ENCODE measurements at places on chromosomes 13 and 19. TPM values are rescaled to one million over a fixed set of nuclear protein-coding genes. Genes with fewer than 3 reads are reported as not detected.

DNA sequence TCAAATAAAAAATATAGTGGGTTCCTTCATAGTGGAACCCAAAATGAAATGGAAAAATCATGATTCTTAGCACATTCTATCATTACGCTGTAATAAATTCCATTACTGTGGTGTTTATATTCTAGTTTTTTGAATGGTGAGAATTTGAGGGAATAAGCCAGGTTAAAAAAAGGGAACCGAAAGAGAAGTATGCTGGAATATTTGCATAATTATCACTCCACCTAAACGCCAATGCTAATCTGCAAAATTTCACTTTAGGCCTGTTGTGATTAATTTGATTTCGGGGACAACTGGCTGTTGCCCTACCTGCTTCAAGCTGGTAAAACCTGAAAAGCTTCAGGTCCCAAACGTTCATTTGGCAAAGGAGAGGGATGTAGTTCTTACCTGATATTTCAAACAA is 32.1 kb upstream of the SCEL start:
- no peak for DNase-seq

LMTK3 gene
- 2.3 TPM for total RNA-seq

DNA sequence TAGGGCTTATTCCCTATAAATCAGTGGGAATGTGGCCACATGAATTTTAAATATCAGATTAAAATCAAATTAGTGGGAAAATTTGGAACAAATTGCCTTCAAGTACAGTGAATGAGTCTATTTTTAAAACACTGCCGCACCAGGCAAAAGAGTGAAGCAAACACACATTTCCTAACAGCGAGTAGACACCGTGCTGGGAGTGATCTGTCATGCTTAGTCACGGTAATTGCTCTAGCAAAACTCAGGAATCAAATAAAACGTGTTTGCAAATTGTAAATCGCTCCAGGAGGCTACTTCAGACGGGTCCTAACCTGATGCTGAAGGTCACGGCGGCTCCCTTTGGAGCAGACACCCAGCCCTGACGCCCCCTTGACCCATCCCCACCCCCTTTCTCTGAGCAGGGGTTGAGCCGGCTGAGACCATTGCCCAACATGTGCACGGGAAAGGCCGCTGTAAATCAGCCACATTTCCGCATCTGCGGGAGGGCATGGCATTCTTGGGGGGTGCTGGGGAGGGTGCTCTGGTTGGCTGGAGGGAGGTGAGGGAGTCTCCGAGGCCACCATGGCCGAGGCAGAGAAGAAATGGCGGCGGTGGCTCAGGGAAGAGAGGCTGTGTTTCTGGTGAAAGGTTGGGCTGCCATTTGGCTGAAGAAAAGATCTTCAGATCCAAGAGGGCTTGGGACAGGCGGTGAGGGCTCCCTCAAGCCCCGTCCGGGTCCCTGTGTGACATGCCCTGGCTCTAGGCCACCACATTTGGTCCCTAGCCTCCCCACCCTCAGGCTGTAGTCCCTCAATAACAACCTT is 8.9 kb downstream of the CEBPA start:
- no peak for DNase-seq

ZNF415 gene
- 3.6 TPM for total RNA-seq

DNA sequence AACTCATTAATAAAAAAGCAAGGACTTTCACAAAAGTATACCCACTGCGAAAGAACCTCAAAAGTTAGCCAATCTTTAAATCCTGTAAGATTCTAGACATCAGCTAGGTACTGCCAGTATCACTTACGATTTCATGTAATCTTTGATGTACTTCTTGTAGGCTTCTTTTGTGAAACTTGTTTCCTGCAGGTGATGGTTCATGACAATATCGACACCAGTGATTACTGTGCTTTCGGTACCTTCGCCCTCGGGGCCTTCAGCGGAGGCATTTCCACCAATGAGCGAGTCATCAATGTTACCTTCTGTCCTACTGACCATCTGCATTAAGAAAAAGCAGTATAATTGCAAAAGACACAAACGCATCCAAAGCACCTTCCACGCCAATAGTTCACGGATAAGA is 1.1 kb downstream of the TPT1 start:
- no peak for DNase-seq

NPAS1 gene
- total RNA-seq, result 1.6 TPM
